Cortex of kidney (tissue), 1 donor: ENCODE measurements at places on chromosomes 1 and 21.

DNA sequence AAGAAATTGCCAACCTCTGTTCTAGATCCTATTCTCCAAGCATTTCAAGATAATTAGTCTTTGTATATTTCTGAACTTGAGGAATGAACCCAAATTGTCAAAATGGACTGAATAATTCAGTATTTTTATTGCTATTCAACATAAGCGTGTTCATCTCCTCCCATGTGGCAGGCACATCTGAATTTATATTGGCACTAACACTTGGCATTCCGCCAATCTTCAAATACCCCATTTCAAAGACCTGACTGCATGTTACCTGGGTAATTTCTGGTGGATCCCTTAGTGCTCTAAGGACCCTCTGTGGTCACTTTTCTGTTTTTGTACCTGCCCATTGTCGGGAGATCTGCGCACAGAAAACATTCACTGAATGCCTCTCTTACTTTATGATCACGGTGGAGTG, 66.6 kb downstream of the BACE2 start:
- DNase-seq, result no peak

GRCh38 chr1:111412839-111413238, 14.7 kb downstream of the OVGP1 start:
- no peak for DNase-seq

- DNase-seq, result no peak
Measured at GRCh38 chr1:116682641-116683221, 15.2 kb upstream of the IGSF3 start.

- no peak for DNase-seq
Measured at GRCh38 chr1:217493290-217493689, 137.6 kb downstream of the GPATCH2 start.
